ENCODE measurements at places on chromosomes 6 and 20.

- H3K27me3 ChIP-seq, result no peaks in the 10 kb centered on the region
- no peak for DNase-seq
- no peaks in the 10 kb centered on the region for H3K36me3 ChIP-seq
- no peak overlapping the region for H3K27ac ChIP-seq
Observed at GRCh38 chr6:136506124-136506799, 44.0 kb downstream of the MAP7 start.

- no peak for DNase-seq
- H3K27ac ChIP-seq, result no peak overlapping the region
- no peaks in the 10 kb centered on the region for H3K36me3 ChIP-seq
- no peaks in the 10 kb centered on the region for H3K27me3 ChIP-seq
Observed at GRCh38 chr6:111038534-111039252, 48.6 kb upstream of the SLC16A10 start.

DNA sequence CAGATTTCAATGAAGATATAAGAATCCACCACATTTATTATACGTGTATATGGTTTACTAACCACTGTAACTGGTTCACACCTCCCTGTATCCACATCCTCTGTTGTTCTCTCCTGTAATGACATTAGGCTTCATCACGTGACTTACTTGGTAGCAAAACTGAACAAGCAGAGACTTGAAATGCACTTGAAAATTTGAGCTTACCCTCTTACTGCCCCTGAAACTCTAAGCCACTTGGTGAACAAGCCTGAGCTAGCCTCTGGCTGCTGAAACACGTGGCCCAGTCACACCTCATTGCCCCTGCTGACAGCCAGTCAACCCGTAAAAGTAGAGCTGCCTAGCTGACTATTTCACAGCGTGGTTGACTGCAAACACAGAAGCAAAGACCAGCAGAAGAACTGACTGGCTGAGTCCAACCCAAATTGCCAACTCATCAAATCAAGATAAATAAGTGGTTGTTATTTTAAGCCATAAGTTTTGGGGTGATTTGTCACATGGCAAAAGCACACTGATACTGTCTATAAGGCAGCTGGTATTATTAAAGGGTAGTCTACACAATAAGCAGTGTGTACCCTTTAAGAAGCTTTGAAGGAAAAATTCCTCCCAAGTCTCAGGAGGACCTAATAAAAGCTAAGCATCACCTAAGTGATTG is 109.0 kb downstream of the RALGAPA2 start:
- no peaks in the 10 kb centered on the region for H3K36me3 ChIP-seq
- H3K4me1 ChIP-seq, result no peaks in the 10 kb centered on the region
- no peak overlapping the region for H3K4me3 ChIP-seq
- no peak for DNase-seq

DNA sequence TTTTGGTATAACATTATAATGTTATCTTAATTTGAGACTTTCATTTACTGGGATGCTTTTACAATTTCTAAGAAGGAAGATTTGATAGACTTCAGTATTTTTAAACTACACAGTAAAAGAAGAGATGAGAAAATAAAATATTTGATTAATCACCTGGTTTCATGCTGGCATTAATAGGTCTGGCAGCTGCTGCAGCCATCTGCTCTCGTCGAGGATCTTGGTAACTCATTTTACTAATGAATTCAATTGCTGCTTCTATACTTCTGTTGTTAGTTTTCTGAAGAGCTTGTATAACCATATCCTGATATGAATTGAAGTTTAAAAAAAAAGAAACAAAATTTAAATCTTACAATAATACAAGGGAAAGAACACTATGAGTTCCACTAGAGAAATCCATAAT is 23.0 kb downstream of the LATS1 start:
- no peak overlapping the region for H3K27ac ChIP-seq
- H3K36me3 ChIP-seq, result peaks cover 5% of the 10 kb centered on the region
- no peak for DNase-seq
- H3K4me3 ChIP-seq, result no peak overlapping the region
- H3K27me3 ChIP-seq, result no peaks in the 10 kb centered on the region

GRCh38 chr6:147689398-147689797 is 180.9 kb downstream of the SAMD5 start:
- H3K27me3 ChIP-seq, result no peaks in the 10 kb centered on the region
- H3K27ac ChIP-seq, result no peak overlapping the region
- H3K4me3 ChIP-seq, result no peak overlapping the region
- peak; percentile 57 for DNase-seq
- no peaks in the 10 kb centered on the region for H3K4me1 ChIP-seq

DNA sequence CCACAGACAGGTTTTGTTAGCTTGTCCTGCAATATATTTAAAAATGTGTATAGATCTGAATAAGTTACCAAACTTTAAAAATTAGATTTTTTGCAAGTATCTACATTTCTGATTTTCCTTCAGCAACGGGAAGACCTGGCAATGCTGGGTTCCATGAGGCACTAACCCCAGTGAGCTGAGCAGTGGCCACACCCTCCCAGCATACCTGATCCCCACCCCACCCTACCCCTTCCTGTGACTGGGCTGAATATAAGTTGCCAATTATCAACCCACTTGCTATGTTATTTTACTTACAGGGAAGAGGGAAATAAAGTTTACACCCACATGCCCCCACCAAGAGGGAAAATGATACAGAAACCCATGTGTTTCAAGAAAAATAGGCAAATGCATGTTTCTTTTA is 70.3 kb upstream of the RALGAPA2 start:
- H3K36me3 ChIP-seq, result no peaks in the 10 kb centered on the region
- H3K4me1 ChIP-seq, result no peaks in the 10 kb centered on the region
- no peak overlapping the region for H3K4me3 ChIP-seq
- no peak for DNase-seq
- H3K27ac ChIP-seq, result no peak overlapping the region

DNA sequence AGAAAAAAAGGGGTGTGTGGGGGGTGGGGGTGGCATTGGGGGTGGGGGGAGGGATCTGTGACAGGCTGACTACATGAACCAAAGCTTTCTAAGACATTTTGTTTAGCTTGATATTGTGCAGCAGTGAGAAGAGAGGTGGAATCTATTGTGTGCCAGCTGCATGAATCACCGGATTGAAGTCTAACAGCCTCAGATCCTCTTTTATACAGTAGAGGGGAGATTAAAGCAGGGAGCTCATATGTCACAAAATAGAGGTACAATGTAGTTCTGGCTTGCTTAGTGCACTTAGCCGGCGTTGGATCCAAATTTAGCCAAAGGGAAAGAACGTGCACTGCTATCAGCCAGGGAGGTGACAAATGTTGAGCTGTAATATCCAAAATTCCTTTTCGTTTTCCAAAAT is 404.2 kb upstream of the CITED2 start:
- no peak overlapping the region for H3K27ac ChIP-seq
- H3K27me3 ChIP-seq, result no peaks in the 10 kb centered on the region
- no peak overlapping the region for H3K4me3 ChIP-seq
- H3K4me1 ChIP-seq, result no peaks in the 10 kb centered on the region
